Pulmonary artery endothelial cell (primary cell): ENCODE measurements at places on chromosomes 4 and X. TPM values are rescaled to one million over a fixed set of nuclear protein-coding genes. Genes with fewer than 3 reads are reported as not detected.
A peak's percentile ranks its signal among the peaks of the same experiment; 100 is the strongest.

CCDC158 gene
- not detected in 2 replicates for total RNA-seq

TMPRSS11D gene
- not detected in 2 replicates for total RNA-seq

DNA sequence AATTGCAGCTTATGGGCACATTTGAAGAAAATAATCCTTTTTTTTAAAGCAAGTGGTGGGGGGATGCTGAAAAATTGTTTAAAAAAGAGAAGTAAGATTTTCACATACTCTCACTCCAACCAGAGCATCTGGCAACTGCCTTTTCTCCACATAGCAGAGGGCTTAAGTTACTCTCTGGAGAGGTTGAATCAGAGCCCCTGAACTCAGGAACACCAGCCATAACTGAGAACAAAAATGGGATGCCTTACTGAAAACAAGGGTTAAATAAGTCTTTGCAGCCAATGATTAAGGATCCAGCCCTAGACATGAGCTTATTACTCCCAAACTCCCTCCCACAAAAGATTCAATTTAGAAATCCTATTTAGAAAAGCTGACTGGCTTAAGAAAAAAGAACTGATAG, 27.5 kb downstream of the CASK start:
- DNase-seq, result no peak

DNA sequence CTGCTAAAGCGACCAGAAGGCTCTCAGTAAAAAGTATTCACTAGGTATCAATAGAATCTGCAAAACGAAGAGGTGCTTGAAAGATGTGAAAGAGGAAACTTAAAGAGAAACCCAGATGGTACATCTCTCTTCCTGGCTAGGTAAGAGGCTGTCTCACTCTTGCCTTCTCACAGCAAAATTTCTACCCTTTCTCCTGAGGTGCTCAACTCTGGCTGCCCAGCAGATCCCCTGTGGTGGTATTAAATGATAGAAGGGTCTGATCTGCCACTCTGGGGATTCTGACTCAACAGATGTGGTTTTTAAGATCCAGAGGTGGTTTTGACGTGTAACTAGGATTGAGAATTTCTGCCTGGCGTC, 14.9 kb upstream of the TSPAN5 start:
- no peak for DNase-seq

NDUFB11 gene
- total RNA-seq, result 46.0 and 58.4 TPM in 2 replicates

- DNase-seq, result no peak
Observed at GRCh38 chrX:22147214-22147613, 115.1 kb downstream of the PHEX start.

DNA sequence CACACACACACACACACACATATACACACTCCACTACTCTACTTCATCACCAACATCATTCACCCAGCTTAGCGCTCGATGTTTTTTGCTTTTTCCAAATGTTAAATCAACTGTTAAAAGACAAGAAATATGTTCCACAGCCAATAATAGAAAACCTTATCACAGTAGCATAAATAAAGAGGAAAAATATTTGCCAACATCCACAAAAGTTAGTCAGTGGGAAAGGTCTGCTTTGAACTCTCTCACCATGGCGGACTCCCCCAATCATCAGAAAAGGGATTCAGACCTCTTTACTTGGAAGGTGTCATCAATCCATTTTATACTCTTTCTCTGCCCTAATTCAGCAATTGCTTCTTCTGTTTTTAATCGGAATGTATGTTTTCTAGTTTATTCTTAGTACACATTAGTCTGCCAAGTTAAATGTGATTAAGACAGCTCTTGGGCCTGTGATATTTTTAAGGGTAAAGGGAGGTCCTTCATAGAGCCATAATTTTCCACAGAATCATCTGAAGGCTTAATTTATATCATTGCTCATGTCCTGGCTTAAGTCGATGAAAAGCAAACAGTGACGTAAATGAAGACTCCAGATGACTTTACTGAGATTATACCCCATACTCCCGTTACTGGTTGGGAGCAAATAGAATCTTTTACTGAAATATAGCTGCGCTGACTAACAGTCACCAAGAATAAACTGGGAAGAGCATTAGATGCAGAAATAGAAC, 29.7 kb upstream of the LGI2 start:
- no peak for DNase-seq

DNA sequence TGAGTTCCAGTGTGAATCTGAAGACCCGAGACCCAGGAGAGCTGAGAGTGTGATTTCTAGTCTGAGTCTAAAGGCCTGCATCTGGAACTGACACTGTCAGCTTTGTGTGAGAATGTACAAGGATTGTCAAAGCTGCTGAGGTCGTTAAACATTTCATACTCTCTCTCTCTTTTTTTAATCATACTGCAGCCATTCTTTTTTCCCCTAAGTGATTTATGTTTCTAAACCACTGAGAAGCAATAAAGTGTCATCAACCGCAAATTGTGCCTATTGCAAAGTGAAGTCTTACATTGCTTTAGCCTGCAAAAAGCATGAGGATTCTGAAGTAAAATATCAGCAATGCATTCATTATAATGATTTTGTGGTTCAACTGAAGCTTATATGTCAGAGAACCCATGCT, 106.0 kb downstream of the ASMT start:
- no peak for DNase-seq

KLHL34 gene
- total RNA-seq, result not detected in 2 replicates

- DNase-seq, result no peak
Observed at GRCh38 chr4:23888421-23889319, 1.2 kb downstream of the PPARGC1A start.

PNMA6A gene
- 0.53 and 1.6 TPM in 2 replicates for total RNA-seq

DNA sequence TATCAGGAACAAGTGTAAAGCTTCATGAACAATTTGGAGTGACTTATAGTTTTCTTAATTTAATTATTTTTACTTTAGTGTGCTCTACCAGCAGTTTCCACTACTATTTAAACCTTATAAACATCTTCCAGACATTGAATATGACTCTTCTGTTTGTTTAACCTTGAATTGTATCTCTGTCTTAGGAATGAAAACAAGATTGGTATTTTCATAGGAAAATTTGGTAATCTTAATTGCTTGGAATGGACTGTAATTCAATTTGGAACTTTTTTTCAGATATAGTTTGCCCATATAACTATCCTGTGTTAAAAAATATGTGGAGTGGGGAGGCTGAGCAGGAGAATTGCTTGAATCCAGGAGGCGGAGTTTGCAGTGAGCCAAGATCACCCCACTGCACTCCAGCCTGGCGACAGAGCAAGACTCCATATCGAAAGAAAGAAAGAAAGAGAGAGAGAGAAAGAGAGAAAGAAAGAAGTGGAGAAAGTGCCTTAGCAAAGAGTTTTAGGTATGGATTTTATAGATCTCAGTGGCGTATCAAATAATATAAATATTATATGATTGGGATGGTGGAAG, 242.4 kb downstream of the BMPR1B start:
- DNase-seq, result no peak

GRCh38 chr4:59122626-59123025, 2012.4 kb upstream of the IGFBP7 start:
- DNase-seq, result no peak

DNA sequence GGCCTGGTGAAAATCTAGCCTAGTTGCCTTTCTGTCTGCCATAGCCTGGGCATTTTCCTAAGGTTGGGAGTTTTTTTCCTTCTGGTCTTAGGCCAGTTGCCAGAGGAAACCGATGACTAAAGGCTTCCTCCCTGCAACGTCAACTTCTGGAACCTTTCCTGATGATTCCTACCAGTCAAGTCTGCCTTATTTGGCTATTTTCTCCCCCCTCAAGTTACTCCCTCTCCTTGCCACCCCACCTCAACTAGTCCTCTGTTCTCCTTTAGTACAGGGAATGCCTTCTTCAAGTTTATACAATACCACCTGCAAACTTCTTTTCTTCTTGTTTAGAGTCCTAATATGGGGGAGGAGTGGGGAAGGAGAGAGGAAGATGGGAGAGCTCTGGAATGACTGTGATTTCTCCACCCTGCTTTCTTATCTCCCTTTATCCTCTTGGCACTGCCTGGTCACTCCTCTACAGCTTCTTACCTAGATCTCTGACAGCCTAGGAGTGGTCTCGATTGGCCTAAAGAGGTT, 10.6 kb downstream of the MSN start:
- DNase-seq, result peak; percentile 89

- DNase-seq, result no peak
Observed at GRCh38 chr4:188190461-188190860, 51.2 kb downstream of the TRIML1 start.

DNA sequence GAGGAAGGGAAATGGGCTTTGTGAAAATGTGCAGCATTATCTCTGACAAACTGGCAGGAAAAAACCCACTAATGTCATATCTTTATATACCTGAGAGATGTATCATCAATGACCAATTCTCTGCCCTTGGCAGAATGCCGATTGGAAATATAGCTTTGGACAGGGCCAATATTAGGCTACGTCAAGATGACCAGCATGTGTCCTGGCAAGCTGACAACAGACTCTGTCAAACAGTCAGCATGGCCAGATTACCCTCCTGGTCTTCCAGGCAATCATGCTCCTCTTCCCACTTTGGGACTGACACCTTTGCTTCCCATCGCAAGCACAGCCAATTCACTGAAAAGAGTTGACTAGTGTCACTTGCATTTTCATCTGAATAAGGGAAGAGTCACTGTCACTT, 57.0 kb downstream of the SORBS2 start:
- no peak for DNase-seq
